ENCODE measurements at places on chromosomes 3 and 15.

- DNase-seq: peak; percentile 79
Observed at GRCh38 chr3:32296251-32297204, 58.0 kb downstream of the CMTM8 start.

DNA sequence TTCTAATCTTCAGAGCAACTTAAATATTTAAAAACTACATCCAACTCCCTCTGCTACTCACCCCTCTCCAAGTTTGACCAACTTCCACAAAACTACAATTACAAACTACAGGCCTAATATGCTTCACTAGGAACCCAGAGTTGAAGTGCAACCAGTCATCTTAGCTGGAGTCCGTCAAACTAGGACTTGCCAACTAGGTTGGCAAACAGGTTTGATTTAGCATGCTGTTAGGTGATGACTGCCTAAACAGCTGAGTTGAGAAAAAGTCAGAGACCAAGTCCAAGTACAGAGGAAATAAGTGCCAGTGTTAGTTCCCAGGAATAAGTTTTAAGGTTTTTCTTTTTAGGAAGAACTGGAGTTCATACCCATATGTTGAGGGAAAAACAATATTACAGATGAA is 1109.0 kb downstream of the TUSC7 start:
- no peak for DNase-seq

- no peak for DNase-seq
Observed at GRCh38 chr15:39040861-39041260, 476.2 kb upstream of the RASGRP1 start.

- DNase-seq: no peak
Observed at GRCh38 chr3:59247402-59247841, 197.6 kb upstream of the CFAP20DC start.

- peak; percentile 84 for DNase-seq
Observed at GRCh38 chr15:79283252-79284048, 928 bp downstream of the ANKRD34C start.

Data from astrocyte of the hippocampus (primary cell).